Iris pigment epithelial cell (primary cell): ENCODE measurements at places on chromosomes 16 and 17.

- DNase-seq: peak; percentile 11
These were observed 44.4 kb downstream of the IRX3 start for GRCh38 chr16:54242199-54242598.

DNA sequence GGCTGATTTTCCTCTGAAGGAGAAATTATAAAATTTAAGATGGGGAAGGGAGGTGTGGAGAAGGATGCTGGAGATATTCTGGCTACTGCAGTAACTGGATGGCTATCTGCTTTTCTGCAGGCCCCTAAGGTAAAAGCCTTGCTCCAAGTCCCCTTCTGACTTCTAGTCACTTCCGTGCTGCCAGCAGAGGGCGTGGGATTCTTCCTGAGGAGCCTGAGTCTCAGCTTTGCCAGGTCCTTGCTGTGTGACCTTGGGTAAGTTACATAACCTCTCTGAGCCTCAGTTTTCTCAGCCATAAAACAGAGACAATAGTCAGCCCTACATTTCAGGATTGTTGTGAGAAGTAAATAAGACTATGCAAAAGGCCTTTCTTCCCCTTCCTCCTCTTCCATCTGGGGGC, 24.3 kb upstream of the TMEM220 start:
- DNase-seq: peak; percentile 33

- no peak for DNase-seq
These were observed 268.9 kb upstream of the MAF start for GRCh38 chr16:79869304-79870015.

DNA sequence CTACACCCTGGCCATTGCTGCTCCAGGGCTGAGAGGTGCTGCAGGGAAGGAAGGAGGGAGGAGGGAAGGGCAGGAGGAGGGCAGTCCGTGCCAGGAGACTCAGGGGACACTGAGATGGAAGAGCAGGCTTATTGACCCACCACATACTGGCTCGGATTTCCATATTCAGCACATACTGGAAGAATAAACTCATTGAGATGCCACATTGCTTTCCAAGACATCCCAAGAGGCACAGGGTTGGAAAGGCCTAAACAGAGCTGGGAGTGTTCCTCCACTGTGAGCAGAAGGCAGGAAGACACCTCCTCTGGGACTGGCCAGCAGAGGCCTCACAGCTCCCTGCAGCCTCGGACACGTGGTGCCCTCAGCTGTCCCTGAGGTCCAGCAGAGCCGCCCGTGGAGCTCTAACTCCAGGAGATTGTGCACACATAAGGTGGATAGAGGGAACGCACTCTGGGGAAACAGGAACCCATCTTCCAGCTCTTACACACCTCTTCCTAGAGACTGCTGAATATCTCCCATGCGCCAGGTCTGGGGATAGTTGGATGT, 17.4 kb downstream of the CCDC182 start:
- no peak for DNase-seq

DNA sequence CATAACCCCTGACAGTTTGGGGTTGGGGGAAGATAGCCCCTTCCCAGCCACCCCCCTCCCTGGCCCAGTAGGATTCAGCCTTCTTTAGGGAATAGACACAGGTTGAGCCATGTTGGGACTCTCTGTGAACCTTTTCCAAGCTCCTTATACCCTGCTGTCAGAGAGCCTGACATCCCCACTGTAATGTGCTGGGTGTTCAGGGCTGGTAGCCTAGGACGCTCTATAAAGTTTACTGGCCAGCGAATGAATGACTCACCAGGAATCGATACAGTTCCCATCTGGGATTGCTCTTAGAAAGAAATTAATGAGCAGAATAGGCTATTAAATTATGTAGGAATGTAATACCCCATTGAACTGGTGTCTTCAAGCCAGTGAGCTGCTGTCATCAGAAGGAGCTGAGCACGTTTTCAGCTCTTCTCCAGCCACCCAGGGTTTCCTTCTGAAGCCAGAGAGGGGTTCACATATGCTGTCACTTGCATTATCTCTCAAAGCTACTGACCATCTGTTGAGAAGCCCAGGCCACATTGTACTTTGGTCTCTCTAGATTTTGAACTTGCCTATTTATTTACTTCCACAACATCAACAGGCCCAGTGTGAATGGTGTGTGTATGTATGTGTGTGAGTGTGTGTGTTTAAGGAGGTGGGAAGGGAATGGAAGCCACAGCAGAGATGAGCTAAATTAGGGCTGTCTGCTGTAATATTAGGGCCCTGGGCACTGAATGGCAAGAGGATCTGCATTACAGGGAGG, 64.9 kb downstream of the SPACA3 start:
- DNase-seq: no peak

DNA sequence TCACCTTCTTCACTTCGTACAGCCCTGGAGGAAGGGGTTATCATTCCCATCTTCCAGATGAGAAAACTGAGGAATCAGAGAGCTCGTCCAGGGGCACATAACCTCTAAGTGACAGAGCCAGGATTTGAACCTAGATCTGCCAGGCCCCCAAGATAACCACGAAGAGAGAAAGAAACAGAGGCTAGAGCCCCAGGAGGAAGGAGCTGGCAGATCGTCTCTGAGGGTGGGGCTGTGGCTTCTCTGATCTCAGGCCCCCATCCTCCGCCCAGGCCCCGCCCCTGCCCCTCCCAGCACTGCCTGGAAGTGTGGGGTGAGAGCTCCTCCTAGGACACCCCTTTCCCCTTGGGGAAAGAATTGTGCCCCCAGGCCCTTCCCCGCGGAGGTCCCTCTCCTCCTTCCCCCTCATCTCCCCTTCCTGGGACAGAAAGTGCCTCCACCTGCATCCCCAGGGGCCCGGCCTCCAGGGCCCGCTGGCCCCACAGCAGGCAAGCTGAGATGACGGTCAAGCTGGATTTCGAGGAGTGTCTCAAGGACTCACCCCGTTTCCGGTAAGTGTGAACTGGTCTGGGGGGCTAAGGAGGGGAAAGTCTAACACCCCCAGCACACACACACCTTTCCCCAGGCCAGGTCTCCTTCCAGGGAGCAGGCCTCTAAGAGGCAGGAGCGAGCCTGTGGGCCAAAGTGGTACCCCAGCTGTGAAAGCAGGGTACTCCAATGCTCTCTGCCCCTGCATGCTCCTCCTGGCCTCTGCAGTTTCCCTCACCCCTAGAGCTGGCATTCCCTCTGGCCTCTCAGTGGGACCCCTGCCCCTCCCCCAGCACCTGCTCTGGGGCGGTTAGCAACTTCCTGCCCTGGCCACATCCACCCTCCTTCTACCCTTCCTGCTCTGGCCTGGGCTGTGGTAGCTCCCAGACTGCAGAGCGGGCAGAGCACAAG, at the start of gene ACAP1:
ACAP1 (plus strand) TSS at position 290 of the 936 bp plus-strand sequence; CDS start at position 496, 206 bp downstream.
- no peak for DNase-seq

GRCh38 chr16:73558219-73558618, 510.3 kb upstream of the ZFHX3 start:
- no peak for DNase-seq

DNA sequence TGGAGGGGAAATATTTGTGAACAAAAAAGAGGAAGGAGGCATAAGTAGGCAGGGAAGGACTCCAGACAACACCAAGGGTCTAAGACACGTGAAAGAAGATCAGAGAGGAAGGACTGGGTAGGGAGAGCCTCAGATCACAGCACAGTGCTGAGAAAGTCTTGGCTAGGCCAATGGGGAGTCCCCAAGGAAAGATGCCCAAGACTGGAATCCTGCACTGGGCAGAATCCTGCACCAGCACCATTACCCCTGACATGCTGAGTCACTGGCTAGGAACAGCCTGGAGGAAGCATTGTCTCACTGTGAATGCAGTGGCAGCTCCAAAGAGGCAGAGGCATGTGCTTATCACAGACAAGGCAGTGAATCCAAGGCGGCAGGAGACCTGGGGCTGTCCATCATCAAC, 19.2 kb downstream of the CLEC19A start:
- no peak for DNase-seq

DNA sequence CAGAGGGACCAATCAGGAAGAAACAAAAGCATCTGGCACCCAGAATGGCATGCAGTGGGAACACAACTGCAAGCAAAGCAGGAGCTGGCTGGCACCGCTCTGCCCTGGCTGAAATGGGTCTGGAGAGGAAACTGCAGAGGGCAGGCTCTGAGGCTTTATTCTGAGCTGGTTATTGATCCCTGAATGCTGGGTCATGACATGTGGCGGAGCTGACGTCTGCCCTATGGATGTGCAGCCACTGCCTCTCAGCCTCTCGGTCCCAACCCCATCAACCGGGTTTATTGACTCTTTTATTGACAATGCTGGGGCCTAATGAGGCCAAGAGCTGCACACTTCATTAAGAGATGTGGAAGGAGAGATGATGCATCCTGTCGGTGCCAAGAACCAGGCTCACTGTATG, 3.9 kb upstream of the SKAP1 start:
- no peak for DNase-seq

GRCh38 chr16:49899991-49900695, 44.2 kb upstream of the ZNF423 start:
- no peak for DNase-seq
